Stimulated activated CD8-positive, alpha-beta memory T cell treated with anti-CD3 and anti-CD28 coated beads, Interleukin-2, amount 100 ng/mL, for 48 hours (primary cell): ENCODE measurements at places on chromosomes 7 and 10.

- DNase-seq: no peak
These were observed 1.2 kb downstream of the BAG3 start for GRCh38 chr10:119652361-119652730.

DNA sequence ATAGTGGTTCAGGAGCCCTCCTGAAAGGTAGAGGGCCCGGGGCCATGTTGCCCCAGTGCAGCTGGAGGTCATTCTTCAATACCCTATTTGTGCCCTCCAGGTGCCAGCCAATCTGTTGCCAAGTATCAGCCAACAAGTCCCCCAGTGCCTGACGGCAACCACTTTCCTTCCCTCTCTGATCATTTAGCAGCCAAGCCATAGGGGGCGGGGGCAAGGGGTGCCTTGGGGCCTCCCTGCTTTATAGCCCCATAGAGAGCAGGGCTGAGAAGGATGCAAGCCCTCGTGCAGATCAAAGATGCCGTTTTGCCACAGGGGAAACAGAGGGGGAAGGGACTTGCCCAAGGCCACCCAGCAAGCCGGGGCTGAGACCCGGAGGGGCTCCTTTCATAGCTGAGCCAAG, 149.0 kb upstream of the CHST15 start:
- DNase-seq: no peak

- DNase-seq: no peak
These were observed 23.9 kb downstream of the NT5C3A start for GRCh38 chr7:33038639-33039038.

- no peak for DNase-seq
These were observed 8.8 kb downstream of the PAPSS2 start for GRCh38 chr10:87668324-87669074.
